ENCODE measurements at places on chromosomes 5 and 9. TPM values are rescaled to one million over a fixed set of nuclear protein-coding genes. Genes with fewer than 3 reads are reported as not detected.

- H3K4me3 ChIP-seq, result no peak overlapping the region
- H3K36me3 ChIP-seq, result no peaks in the 10 kb centered on the region
- no peak overlapping the region for H3K27ac ChIP-seq
- DNase-seq, result no peak
- no peaks in the 10 kb centered on the region for H3K4me1 ChIP-seq
These were observed 446.4 kb upstream of the KLF4 start for GRCh38 chr9:107935931-107936330.

DNA sequence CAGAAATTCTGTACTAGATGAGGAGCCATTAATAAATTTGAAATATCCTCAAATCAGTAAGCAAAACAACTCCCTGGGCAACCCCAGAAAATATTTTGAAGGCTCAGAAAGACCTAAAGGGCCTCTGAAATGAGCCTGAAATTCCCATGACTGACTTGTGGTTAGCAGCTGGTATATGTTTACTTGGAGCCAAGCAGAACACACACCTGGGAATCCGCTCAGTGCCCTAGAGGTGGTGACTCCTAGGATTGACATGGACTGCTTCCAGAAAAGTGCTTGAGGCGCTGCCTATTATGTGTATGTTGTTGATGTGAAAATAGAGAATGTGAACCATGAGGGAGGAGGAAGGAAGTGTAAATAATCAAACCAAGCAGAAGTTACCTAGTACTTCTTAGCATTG lies 14.7 kb downstream of the RFK start:
- H3K27ac ChIP-seq, result no peak overlapping the region
- no peaks in the 10 kb centered on the region for H3K27me3 ChIP-seq
- H3K4me1 ChIP-seq, result no peaks in the 10 kb centered on the region
- H3K4me3 ChIP-seq, result no peak overlapping the region

DNA sequence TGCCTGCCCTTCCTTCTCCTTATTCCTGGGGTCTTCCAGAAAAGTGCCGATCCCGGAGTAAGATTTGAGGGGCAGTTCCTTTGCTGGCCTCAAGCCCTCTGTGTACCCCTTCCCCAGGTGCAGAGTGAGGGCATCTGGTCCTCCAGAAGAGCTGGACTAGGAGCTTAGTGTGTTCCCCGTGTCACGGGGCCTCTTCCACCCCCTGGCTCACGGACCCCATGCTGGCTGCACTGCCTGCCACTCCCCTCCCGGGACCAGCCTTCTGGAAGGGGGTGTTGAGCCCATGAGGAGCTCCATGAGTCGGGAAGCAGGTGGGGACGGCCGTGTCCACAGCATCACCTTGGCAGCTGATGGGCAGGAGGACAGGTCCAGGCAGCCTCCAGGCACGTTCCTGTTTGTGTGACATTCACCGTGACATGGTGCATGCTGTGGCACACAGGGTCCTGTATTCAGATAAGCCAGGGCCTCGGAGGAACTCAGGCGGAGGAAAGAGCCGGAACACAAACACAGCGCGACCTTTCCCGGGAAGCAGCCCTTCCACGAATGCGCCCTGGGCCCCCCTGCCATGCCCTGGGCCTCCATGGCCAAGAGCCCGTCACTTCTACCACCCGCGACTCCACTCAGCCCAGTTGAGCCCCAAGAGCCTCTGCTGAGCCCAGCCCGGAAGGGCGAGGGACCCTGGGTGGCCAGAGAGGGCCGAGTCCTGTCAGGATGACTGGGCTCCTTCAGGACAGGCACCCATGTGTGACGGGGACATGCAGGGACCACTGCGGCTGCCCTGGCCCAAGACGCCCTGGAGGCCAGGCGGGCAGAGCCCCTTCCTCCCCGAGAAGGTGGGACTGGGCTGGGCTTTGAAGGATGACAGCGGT lies 5.9 kb upstream of the LCN1 start:
- no peak overlapping the region for H3K4me3 ChIP-seq
- no peak for DNase-seq

GRCh38 chr9:2966565-2967300 lies 122.8 kb upstream of the PUM3 start:
- no peaks in the 10 kb centered on the region for H3K4me1 ChIP-seq
- H3K27me3 ChIP-seq, result no peaks in the 10 kb centered on the region
- H3K36me3 ChIP-seq, result no peaks in the 10 kb centered on the region
- no peak for DNase-seq
- H3K27ac ChIP-seq, result no peak overlapping the region

DNA sequence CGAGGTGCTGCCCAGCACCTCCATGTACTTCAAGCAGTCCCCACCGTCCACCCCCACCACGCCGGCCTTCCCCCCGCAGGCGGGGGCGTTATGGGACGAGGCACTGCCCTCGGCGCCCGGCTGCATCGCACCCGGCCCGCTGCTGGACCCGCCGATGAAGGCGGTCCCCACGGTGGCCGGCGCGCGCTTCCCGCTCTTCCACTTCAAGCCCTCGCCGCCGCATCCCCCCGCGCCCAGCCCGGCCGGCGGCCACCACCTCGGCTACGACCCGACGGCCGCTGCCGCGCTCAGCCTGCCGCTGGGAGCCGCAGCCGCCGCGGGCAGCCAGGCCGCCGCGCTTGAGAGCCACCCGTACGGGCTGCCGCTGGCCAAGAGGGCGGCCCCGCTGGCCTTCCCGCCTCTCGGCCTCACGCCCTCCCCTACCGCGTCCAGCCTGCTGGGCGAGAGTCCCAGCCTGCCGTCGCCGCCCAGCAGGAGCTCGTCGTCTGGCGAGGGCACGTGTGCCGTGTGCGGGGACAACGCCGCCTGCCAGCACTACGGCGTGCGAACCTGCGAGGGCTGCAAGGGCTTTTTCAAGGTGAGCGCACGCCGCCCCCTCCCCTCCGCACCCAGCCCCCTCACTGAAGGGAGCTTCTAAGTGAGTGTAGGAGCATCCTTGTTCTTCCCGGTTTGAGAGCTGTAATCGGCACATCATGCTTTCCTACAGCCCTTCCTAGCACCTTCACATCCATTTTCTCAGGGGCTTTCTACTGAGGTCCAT lies 6.9 kb downstream of the NR4A3 start:
- peaks cover 12% of the 10 kb centered on the region for H3K4me1 ChIP-seq
- no peak overlapping the region for H3K4me3 ChIP-seq
- no peak overlapping the region for H3K27ac ChIP-seq

The SPATA31E1 gene
- polyA plus RNA-seq, result not detected

The SLC28A3 gene
- polyA plus RNA-seq, result 0.05 TPM

The PCDHB4 gene
- not detected for polyA plus RNA-seq

The SLC1A1 gene
- polyA plus RNA-seq, result 18.0 TPM

The CD274 gene
- polyA plus RNA-seq, result 15.6 TPM

Measured in GM12878 (cell line).